NCI-H1694 treated with DMSO at 0.1 percent for 48 hours (cell line): ENCODE measurements at places on chromosomes 11 and 22.

GRCh38 chr11:61343792-61344745, 11.0 kb downstream of the TKFC start:
- DNase-seq = no peak

- DNase-seq = no peak
Measured at GRCh38 chr22:19875061-19875530, 20.4 kb upstream of the GNB1L start.

- no peak for DNase-seq
Measured at GRCh38 chr22:42976217-42976933, 38.6 kb downstream of the PACSIN2 start.

DNA sequence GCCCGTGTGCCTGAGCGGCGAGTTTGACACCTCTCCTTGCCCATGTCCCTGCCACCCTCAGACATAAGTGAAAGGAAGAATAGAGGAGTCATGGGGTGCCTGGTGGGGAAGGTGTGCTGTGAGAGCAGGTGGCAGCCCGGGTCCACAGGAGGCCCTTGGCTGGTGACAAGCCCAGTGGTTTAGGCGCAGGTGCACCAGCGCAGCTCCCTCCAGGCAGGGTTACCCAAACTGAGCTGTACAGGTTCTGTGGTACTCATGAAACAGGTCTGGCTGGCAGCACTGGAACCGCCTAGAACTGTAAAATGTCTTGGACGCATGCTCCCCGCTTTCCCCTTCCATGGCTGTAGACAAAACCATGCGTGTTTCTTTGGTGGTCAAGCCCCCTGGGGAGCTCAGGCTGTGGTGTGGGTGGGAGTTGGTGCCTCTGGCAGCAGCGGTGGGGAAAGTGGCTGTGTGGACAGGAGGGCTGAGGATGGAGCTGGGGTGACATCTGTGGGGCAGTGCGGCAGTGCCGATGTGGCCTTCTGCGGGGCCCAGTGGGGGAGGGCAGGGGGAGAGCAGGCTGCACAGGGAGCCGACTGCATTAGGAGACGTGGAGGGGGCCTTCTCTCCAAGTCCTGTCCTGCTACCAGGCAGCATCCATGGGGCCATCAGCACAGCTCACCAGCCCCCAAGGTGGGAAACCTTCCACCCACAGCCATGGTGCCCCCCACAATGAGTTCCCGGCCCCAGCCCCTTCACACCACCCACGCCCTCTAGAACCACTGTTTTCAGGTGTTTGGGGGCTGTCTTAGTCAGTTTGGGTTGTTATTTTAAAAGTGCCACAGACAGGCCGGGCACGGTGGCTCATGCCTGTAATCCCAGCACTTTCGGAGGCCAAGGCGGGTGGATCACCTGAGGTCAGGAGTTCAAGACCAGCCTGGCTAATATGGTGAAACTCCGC, 5.6 kb upstream of the GTSE1 start:
- DNase-seq = no peak

DNA sequence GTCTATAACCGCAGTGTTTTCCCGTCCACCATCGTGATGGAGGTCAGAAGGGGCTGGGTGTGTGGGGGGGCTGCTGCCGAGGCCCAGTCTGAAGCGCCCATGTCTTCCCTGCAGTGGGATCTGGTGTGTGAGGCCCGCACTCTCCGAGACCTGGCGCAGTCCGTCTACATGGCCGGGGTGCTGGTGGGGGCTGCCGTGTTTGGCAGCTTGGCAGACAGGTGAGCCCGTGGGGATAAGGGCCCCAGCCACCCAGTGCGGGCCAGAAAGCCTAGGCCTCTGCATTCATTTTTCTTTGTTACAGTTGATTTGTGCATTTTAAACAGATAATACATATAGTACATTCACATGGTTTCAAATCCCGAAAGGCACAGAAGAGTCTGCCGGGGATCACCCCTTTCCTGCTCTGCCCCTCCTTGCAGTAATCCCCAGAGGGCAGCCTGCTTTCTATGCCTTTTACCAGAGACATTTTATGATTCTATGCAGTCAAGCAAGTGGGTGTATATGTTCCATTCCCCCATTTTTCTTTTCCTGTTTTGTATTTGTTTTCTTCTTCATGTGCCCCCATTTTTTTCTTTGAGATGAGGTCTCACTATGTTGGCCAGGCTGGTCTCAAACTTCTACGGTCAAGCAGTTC, 32.6 kb downstream of the CAPN1 start:
- no peak for DNase-seq

- no peak for DNase-seq
Measured at GRCh38 chr22:38549101-38549894, 20.7 kb downstream of the DMC1 start.
